ENCODE measurements at places on chromosomes 6 and 20.

GRCh38 chr6:158698931-158699330 is 49.1 kb downstream of the SYTL3 start:
- DNase-seq, result no peak

GRCh38 chr20:1397710-1398109 is 4.9 kb upstream of the FKBP1A start:
- no peak for DNase-seq

DNA sequence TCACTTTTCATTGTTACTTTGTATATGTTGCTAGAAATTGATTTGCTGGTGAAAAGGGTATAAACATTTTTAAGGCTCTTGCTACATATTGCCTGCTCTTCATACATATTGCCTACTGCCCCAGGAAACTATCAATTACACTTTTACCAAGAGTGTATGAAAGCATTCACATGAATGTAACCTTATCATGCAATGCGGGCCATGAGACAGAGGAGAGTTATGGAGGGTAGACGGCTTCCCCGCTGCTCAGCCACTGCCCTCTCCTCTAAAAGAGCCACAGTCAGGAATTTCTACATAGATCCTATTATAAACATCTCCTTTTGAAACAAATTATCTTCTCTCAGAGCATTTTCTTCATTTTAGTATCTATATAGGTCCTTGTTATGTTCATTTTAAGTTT is 264.4 kb downstream of the ESR1 start:
- no peak for DNase-seq

DNA sequence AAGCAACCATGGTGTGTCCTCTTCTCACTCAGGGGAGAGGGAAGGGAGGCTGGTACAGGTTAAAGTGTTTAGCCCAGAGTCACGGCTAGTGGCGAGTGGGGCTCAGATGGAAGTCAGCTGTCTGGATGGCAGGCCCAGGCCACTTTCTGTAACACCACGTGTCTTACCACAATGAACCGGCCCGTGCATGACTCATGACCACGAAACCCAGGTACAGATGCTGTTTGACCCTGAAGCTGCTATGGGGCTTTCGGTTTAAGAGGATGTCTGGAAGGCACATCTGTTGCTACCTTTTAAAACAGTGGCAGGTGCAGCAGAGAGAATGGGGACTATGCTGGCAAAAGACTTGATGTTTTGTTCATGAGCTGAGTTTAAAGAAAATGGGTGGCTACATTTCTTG is 36.5 kb upstream of the MPC1 start:
- DNase-seq, result peak; percentile 36

DNA sequence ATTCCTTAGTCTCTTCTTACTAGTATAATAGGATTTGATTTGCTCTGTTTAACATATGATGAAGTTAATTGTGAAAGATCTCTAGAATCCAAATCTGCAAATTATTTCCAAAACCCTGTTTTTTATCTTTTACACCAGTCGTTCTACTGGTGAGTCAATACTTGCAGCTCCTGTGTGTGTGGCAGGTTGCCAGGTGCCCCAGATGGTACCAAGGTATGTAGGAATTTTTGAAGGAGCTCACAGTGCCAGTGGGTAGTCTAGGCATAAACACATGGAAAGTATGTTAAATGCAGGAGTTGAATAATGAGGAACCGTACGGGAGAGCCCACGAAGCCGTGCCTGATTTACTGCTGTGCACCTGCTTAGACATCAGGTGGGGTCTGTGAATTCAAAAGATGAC is 192.2 kb downstream of the FARS2 start:
- no peak for DNase-seq

- no peak for DNase-seq
These were observed 211.0 kb upstream of the ARG1 start for GRCh38 chr6:131362070-131362469.

DNA sequence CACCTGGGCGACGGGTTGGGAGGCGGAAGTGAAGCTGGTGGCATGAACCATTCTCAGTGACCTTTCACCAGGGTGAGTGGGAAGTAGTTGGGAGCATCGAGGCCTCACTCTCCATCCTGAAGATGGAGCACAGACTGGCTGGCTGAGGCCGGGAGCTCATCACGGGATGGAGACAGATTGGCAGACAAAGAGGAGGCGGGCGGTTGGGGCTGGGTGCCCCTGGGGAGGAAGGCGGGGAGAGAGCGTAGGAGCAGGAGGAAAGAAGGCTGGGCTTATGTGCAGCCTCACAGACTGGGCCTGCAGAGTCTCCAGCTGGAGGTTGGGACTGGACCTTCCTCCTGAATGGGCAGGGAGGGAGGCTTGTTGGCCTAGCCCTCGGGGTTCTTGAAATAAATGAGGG is 44.2 kb upstream of the SCRT2 start:
- no peak for DNase-seq

DNA sequence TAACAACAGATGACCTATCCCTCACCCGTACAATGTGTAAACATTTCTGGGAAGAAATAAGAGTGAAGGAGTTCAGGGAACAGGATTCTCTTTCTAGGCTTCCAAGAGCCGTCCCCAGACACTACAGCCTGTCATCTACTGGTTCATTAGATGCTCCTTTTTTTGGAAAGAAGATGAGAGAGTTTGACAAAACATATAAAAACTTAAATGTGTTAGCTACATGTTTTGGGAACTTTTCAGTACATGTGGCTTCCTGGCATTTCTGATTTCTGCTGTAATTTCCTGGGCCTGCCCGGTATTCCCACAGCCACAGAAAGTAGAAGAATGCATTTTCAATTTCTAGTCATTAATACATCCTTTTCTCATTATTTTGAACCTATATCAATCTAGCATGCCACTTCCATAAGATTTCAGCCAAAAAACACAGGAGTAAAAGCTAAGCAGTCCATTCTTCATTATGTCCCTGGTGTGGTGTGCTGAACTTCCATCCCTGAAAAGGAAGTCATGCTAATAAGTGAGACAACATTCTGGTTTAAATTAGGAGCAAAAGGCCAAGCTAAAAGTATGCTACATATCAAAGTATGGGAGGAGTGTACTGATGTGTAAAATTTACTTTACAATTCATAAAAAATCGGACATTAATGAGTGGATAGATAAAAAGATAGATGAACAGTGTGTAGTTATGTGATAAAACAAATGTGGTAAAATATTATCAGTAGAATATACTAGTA is 198.2 kb downstream of the WDR27 start:
- DNase-seq, result no peak

- no peak for DNase-seq
These were observed 42.4 kb downstream of the FGD2 start for GRCh38 chr6:37047689-37048402.
